ENCODE measurements at places on chromosomes 5 and 9.

DNA sequence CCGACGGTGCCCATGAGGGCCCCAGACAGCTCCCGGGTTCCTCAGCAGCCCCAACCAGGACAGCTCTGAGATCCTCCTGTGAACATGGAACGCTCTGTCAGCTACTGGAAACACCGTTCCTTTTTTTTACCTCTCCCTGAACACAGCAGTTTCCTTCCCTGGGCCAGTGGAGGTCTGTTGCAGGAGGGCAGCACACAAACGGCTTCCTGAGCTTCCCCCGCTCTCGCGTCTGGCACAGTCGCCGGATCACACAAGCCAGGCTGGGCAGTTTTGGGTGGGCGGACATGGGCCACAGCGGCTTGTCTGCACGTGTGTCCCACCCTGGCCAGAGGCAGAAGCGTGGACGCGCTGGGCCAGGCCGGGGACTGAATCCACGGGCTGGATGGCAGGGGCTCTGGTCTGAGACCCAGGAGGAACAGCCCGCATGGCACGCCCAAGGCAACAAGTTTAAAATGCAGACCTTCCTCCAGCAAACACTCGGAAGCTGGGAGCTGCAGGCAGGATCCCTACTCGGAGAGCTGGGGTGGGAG lies 106.8 kb upstream of the SARDH start:
- no peak for DNase-seq

GRCh38 chr9:131942146-131942720 lies 137.4 kb downstream of the MED27 start:
- DNase-seq, result no peak

- no peak for DNase-seq
Measured at GRCh38 chr9:114025760-114026159, 52.3 kb downstream of the AMBP start.

DNA sequence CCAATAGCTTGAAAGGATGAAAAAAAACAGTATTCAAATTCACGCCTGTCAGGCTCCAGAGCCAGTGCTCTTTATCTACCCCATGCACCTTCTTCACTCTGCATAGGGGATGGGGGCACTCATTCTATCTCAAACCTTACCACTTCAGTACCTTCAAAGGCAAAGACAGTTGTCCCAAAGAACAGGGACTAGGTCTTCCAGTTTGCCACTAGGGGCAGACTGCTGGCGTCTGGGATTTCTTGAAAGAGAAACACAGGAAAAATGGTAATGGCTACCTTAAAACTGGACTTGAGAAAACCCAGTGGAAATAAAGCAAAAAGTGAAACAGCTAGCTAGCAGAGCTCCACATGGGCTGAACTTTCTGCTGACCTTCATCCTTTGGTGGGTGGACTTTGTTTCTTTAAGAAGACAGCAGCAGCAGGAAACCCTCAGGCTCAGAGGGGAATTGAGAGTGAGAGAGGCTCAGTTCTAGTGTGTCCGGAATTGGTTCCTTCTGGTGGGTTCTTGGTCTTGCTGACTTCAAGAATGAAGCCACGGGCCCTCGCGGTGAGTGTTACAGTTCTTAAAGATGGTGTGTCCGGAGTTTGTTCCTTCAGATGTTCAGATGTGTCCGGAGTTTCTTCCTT lies 41.0 kb upstream of the SLC36A1 start:
- no peak for DNase-seq

DNA sequence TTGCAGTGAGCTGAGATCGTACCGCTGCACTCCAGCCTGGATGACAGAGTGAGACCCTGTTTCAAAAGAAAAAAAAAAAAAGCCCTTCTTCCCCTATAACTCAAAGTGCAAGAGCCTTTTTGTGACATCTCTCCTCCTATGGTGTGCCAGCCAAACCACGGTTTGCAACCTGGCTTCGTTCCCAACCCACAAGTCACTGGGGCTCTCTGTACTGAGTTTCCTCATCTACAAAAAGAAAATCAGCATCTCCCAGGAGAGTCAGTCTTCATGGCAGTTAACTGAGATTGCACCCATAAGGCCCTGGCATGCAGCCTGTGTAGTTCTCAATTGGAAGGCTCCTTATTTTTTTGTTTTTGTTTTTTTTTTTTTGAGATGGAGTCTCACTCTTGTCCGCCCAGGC lies 14.8 kb downstream of the ODF2 start:
- no peak for DNase-seq

- no peak for DNase-seq
Measured at GRCh38 chr5:157672976-157673375, 1.6 kb downstream of the C5orf52 start.

GRCh38 chr5:170648541-170648940 lies 135.0 kb upstream of the GABRP start:
- DNase-seq, result no peak

GRCh38 chr9:135489188-135489906 lies 9.8 kb downstream of the PPP1R26 start:
- DNase-seq, result no peak

Measured in renal cortex interstitium (tissue), 15 donors.